ENCODE measurements at places on chromosomes 1 and 21.

DNA sequence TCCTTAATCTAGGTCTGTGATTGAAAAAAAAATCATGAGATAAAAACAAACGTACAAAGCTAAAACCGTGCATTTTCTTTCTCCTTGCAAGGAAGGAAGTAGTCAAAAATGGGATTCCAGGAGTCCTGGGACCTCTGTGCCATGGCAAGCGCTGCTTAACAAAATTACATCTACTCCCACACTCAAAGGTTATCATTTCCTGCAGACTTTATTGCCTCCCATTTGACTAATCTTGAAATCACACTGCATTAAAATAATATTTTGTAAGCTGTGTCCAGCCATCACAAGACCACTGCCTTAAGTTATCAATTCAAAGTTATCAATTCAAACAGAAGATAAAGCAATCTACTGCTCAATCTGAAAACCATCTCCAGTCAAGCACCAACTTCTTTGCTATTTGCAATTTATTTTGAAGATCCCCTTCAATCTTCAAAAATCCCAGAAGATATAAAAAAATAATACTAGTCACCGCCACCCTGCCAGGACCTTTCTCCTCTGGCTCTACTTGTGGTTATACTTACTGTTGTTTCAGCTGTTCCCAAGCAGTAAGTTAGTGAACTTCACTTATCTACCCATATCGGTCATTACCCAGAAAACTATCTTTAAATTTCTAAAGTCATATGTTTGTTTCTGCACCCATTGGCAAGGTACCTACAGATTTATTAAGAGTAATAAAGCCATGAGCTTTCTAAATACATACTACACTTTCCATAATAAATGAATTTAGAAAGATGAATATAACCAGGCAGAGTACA lies 38.1 kb upstream of the RAP1GAP start:
- DNase-seq: no peak

- no peak for DNase-seq
Observed at GRCh38 chr1:160789702-160790611, 6.0 kb upstream of the LY9 start.

GRCh38 chr21:27156666-27157065 lies 189.8 kb upstream of the ADAMTS5 start:
- DNase-seq: no peak

GRCh38 chr1:243497939-243498681 lies 242.3 kb downstream of the SDCCAG8 start:
- no peak for DNase-seq
